ENCODE measurements at places on chromosomes 12 and 14.

- DNase-seq: no peak
These were observed 728.5 kb downstream of the FSCB start for GRCh38 chr14:43778570-43778936.

DNA sequence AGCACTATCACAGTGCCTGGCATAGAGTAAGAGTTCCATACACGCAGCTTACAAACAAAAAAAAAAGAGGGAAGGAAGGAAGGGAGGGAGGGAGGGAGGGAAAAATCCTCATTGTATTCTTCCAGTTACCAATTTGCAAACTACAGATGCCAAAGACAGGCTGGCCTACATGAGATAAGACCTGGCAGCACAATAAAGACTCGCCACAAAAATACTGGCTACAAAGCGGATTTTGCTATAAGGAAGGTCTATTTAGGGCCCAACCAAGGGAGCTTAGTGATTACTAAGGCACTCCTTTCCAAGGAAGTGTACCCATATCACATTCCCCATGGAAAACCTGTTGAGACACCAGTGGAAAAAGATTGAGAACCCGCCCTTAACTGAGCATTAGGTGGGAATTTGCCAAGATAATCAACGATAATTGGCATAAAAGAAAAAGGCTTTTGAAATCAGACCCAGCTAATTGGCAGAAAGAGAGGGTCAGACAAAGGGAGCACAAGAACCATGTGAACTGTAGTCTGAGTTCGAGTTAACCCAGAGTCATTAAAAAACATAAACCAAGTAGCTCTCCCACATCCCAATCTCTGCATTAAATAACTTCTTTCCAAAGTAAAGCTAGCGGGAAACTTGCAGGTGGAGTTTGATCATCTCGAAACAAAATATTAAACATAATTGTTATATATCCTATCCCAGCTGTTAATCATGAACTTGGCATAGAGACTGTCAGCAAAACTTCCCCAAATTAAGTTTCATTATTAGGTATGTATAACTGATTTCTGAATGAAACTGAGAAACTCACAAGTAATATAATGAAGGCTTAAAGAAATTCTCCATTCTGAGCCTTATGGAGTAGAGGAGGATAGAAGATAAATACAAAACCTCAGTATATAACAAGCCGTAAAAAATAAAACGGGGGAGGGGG is 50.1 kb downstream of the PHLDA1 start:
- DNase-seq: no peak

DNA sequence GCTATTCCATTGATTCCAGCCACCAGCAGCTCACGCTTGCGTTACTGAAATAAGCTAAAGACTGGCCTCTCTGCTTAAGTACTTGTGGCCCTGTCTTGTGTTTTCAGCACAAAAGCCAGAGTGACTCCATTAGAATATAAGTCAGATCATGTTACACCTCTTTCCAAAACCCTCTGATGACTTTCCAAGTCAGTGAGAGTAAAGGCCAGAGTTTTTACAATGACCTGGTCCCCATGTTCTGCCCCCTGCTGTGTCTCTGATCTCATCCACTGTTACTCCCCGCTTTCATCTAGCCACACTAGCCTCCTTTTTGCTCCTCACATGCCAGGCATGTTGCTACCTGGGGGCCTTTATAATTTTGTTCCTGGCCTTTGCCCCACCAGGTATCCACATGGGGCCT is 6.9 kb upstream of the CKAP4 start:
- DNase-seq: no peak

GRCh38 chr14:71675900-71676287 is 256.3 kb upstream of the RGS6 start:
- DNase-seq: no peak

DNA sequence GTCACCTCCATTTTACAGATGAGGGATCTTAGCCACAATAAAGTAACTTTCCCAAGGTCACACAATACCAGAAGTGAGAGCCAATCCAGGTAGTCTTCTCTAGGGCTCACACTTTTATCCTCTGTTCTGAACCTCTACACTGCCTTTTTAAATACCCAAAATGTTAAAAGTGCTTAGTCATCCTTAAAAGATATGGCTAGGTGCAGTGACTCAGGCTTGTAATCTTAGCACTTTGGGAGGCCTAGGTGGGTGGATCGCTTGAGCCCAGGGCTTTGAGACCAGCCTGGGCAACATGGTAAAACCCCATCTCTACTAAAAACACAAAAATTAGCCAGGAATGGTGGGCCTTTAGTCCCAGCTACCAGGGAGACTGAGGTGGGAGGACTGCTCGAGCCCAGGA is 104.1 kb upstream of the PPP4R3A start:
- DNase-seq: no peak

DNA sequence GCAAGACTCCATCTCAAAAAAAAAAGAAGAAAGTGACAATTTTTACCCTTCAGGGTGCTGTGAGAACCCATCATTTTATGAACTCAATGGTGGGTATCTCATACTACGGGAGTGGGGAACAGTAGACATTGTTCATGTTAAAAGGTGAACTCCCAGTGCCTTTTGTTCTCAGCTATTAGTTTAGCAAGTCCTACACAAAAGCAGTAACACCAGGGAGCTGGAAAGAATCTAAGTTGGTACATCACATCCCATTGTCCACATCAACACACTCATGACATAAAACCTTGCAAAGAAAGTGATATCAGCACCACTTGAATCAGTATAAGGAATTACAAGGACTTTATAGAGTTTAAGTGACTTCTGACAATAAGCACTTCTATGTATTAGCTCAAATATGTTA is 47.4 kb upstream of the ABCC9 start:
- no peak for DNase-seq

GRCh38 chr14:43438056-43438455 is 1069.0 kb downstream of the FSCB start:
- no peak for DNase-seq

GRCh38 chr14:36271939-36272907 is 48.2 kb downstream of the MBIP start:
- no peak for DNase-seq

- peak; percentile 72 for DNase-seq
These were observed 176.7 kb downstream of the CRADD start for GRCh38 chr12:93853698-93854478.
